ENCODE measurements at places on chromosomes 4 and X. TPM values are rescaled to one million over a fixed set of nuclear protein-coding genes. Genes with fewer than 3 reads are reported as not detected.

The GPC3 gene
- not detected for total RNA-seq

The CTAG1A gene
- not detected for total RNA-seq

The RASGEF1B gene
- total RNA-seq, result 0.09 TPM

The DCLK2 gene
- 2.2 TPM for total RNA-seq

The NAA11 gene
- total RNA-seq, result not detected

The GBA3 gene
- not detected for total RNA-seq

The HTN3 gene
- total RNA-seq, result not detected

The SPANXA1 gene
- not detected for total RNA-seq

Data from endothelial cell of coronary artery (primary cell).